Stimulated activated CD4-positive, alpha-beta T cell treated with anti-CD3 and anti-CD28 coated beads, Interleukin-15, amount 100 ng/mL, for 48 hours (primary cell): ENCODE measurements at places on chromosomes 3 and 15.

DNA sequence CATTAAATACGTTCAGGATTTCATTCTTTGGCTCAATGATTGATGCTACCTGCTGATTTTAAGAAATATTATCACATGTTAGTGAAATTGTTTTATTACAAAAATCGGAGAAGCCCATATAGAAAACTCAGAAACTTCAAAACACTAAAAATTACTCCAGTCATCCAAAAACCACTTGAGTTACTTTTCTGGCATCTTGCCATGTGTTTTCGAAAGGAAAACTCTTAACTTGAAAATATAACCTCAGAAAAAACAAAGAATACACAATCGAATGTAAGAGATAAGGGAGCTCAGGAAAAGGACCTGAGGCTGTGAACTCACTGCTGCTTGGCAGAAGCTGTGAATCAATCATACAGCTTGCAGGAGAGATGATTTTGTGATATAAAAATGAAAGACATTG lies 151.3 kb upstream of the SLITRK3 start:
- no peak for DNase-seq

DNA sequence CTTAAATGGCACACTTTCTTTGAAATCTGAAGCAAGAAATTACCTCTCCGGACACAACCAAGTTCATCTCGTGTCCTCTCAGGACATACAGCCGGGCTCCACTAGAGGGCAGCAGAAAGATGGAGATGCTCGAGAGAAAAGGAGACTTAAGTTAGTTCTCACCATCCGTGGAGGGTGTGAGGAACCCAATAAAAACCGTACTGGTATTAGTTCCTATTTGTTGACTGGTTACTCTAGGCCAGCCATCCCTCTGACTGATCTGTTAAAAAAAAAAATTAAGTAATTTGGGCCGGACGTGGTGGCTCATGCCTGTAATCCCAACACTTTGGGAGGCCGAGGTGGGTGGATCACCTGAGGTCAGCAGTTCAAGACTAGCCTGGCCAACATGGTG lies 7.9 kb upstream of the CYP11A1 start:
- DNase-seq: peak; percentile 84

- no peak for DNase-seq
Observed at GRCh38 chr15:67164401-67164791, 90.1 kb downstream of the AAGAB start.

DNA sequence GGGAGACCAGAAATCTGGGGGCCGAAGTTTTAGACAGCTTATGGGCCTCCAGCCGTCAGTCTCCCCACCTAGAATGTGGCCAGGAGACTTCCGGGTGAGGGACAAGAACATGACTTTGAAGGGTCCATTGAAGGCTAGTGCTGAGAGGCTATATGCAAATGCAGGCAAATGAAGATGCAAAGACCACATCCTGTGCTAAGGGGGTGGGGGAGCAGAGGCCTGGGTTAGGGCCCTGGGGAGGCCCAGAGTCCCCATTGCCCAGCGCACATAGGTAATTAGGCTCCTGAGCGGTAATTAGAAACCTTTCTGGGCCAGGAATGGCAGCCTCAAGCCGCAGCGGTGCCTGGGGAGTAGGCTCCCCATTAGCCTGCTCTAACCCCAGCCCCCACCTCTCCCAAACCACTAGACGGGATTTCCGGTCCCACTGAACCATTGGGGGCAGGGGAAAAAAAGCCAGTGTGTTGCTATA lies 6.8 kb downstream of the CSK start:
- DNase-seq: no peak

DNA sequence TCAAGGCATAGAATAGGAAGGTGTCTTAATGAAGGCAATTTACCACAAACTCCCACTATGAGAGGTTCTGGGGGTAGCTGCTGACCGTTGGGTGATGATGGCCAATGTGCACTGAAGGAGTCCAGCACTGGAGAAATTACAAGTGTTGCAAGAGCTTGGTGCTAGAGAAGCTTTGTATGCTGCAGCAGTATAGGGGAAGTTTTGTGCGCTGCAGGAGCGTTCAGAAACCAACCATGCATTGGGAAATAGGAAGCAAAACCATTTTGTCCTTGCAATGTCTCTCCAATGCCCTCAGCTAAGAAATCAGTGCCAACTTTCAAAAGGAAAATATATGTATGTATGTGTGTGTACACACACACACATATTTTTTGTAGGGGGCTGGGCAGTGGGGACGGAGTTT lies 441.6 kb upstream of the NAALADL2 start:
- DNase-seq: no peak

DNA sequence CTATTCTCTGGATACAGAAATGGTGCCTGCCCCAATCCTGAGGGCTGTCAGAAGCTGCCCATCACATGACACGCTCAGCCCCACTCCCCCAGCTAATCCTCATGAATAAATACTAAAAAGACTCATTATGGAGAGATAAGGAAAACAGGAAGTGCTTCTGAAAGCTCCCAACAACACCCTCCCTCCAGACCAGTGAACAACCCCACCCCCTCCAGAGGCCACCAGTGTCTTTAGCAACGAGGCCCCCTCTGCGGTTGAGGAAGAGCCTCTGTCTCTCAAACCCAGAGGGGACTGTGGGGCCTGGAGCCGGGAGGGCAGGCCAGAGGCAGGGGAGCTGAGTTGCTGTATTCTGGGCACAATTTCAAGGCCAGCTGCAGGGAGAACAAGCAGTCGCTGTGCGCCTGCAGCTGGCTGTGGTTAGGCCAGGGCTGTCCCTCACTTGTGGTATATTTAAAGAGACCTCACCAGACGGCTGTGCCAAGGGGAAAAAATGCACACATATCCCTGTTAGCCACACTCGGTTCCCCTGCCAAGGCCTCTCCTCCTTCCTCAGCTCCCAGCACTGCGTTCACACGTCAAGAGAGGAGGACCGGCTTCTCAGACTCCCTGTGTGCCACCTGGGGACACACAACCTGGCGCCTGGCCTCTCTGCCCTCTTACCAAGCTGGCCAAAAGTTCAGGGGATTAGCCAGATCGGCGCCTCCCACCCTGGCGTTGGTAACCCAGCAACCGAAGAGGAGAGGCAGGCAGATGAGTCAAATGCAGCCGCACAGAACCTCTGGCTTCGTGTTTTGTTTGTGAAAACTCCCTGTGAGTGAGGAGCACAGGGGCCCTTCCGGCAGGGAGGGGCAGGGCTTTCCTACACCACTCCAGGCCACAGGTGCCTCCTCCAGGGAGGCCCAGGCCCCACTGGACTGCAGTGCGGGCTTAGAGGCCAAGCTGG lies 101.2 kb upstream of the ETV5 start:
- DNase-seq: no peak

- DNase-seq: no peak
Observed at GRCh38 chr15:36970522-36970921, 129.8 kb downstream of the MEIS2 start.
